Stimulated activated CD4-positive, alpha-beta T cell treated with anti-CD3 and anti-CD28 coated beads, Interleukin-4, amount 100 ng/mL, for 24 hours (primary cell): ENCODE measurements at places on chromosomes 2 and 18.

DNA sequence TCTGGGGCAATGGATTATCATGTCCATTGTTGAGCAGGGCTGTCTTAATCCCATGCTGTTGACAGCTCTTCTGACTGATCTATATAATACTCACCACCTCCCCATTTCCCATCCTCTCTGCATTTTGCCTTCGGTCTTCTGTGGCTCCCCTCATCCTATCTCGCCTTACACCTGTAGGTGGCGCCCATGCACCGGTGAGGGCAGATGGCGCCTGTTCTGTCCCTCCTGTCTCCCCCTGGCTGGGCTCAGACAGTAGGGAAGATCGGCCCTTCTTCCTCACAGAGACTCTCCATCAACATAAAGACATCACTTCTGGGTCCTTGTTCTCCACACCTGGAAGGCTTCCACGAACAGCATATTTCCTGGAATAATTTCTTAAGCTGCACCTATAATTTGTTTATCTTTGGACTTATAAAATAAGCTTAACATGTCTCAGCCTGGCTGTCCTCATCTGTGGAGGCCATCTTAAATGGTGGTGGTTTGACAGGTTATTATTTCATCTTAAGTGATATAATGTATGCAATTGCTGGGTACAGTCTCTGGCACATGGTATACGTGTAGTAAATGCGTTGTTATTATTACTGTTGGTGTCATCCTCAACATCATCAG is 10.9 kb upstream of the CDH20 start:
- peak; percentile 6 for DNase-seq

GRCh38 chr2:221372907-221373306 is 199.2 kb downstream of the EPHA4 start:
- DNase-seq, result no peak

GRCh38 chr2:121697108-121697631 is 39.5 kb downstream of the NIFK start:
- DNase-seq, result no peak

GRCh38 chr2:30639836-30640235 is 167.4 kb downstream of the CAPN13 start:
- no peak for DNase-seq
